ENCODE measurements at places on chromosomes 13 and 19.

DNA sequence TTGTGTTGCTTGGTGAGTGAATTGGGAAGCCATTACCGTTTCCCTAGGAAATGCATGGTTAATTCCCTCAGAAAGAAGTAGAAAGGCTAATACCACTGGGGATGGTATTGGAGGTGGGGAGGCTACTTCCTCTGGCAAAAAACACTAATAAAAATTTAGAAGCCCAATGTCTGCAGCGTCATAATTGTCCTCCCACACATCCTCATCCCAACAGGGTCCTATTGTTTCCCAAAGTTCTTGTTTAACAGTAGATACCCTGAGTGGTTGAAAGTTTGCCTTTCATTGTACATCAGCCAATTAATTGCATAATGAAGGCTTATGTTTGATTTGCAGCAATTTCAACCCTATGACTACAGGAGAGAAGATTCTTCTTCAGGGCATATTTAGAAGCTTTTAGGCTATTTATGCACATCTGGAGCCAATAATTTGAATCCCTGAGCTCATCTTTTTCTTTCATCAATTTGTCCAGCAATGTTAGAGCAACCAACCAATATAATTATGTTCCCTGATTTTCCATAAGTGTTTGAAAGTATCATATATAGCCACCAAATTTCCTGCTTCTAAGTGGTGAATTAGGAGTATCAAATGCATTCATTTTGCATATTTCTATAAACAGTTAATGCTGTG lies 491.0 kb downstream of the SLITRK5 start:
- DNase-seq, result no peak

- no peak for DNase-seq
These were observed 97.6 kb upstream of the DACH1 start for GRCh38 chr13:71964491-71965100.

DNA sequence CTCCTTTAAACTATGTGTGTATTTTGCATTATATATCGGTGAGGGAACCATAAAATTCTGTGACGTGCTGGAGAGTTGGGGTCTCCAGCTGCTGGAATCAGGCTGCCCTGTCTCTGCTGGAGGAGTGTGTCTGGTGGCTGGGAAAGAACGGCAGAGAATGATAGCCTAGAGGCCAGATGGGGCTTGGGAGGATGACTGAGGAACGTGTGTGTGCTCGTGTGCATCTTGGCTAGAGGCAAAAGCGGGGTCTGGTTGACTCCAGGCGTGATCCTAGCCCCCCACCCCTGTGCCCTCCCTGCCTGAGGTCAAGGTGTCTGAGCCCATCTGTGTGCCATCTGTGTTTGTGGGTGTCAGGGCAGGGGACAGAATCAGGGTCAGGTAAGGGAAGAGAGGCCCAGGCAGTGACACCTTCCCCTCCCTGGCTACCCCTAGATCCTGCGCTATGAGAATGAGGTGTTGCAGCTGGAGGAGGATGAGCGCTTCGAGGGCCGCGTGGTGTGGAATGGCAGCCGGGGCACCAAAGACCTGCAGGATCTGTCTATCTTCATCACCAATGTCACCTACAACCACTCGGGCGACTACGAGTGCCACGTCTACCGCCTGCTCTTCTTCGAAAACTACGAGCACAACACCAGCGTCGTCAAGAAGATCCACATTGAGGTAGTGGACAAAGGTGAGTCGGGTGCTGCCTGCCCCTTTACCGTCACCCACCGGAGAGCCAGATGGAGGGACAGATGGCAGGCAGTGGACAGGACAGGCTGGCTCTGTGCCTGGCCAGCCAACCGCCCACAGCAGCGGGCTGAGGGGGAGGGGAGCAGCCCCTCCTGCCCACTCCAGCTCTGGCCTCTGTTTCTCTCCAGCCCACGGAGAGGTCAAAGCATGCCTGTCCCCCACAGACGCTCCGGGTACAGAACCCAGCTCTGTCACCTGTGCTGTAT lies 3.1 kb downstream of the SCN1B start:
- DNase-seq, result no peak

DNA sequence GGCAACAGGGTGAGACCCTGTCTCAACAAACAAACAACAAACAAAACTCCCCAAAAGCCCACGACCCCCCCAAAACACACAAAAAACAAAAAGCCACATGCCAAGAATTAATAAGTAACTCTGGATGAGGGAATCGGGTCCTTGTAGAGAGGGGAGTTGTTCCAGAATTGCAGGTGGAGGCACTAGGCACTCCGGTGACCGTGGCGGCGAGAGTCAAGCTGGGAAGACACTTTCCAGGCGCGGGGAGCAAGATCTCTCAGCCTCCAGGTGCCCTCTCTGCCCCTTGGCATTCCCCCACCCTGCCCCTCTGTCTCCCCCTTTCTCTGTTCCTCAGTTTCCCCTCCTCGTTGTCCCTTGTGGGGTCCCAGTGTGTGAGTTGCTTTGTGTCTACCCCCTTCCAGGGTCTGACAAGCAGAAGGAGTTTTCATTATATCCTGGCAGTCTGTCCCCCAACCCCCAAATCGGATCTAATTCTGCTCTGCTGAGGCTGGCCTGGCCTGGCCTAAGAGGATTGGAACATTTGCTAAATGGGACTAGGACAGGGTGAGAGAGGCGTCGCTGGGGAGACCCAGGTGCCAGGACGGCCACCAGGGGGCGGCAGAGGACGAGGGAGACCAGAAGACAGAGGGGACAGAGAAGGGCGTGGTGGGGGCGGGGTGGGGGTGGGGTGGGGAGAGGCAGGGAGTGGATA lies 8.3 kb upstream of the CRX start:
- peak; percentile 52 for DNase-seq

- no peak for DNase-seq
These were observed 374.4 kb downstream of the DLEU7 start for GRCh38 chr13:50468849-50469669.

GRCh38 chr13:30576528-30576927 lies 41.2 kb upstream of the USPL1 start:
- peak; percentile 43 for DNase-seq

- no peak for DNase-seq
These were observed 5.4 kb downstream of the ZC3H4 start for GRCh38 chr19:47107953-47108746.

DNA sequence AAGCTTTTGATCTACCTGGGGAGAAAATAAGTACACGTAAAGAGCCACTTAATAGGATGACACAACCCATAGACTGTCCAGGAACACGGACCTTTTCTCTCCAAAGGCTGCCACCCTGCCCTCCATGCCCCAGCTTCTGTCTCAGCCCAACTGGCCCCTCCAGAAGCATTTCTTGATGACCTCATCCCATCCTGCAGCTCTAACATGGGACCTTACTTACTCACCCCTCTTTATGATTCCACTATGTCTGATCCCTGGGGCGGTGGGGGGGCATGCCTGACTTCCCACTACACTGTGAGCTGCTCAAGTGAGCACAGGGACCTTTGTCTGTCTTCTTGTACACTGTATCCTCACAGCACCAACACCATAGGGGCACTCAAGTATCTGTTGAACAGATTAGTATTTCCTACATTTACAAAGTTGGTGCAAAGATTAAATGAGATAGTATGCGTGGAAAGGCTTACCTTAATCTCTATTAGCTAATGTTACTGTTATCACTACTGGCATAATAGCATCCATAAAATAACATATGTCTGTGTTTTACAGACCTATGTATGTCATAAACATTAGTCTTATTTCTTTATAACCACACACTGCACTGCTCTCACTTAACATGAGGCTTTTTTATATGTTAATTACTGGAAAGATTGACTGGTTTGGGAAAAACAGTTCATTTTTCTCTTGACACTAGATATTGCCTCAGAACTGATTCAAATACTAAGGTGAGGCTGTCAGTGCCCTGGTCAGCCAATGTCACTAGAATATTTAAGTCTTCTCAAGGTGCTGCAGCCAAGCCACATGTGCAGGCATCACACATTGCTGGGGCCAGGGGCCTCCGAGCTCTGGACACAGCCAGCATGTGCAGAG lies 100.9 kb downstream of the FOXO1 start:
- DNase-seq, result no peak

DNA sequence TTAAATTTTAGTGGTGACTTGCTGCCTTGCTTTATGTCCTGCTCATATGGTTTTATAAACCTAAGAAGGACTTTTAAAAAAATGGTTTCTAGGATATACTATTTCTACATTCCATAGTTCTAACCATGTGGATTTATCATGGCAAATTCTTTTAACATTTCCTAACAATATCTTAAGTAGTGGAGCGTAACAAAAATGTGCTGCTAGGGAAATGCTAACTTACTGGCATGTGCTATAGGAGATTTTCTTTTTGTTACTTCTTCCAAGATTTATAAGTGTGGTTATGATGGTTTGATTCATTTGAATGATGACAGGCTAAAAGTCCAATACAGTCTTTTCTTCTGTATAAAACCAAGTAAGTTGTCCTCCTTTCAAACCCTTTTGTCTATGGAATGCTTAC lies 713.7 kb downstream of the SLITRK1 start:
- DNase-seq, result no peak

- no peak for DNase-seq
These were observed 42.6 kb downstream of the CRTC1 start for GRCh38 chr19:18725841-18726770.

DNA sequence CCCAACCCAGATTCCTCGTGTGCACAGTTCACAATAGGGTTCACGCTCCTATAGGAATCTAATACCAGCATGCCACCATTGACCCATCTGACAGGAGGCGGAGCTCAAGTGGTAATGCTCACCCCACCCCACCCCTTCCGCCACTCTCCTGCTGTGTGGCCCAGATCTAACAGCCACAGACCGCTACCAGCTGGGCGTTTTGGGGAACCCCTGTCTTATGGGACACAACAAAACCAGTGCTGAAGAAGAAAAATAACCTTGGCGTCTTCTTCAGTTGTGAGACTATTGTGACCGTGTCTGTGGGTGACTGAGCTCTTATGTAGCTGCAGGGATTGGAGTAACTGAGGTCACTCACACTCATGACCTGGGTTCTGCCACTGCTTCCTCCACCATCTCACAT lies 5.2 kb upstream of the OR10H1 start:
- no peak for DNase-seq

DNA sequence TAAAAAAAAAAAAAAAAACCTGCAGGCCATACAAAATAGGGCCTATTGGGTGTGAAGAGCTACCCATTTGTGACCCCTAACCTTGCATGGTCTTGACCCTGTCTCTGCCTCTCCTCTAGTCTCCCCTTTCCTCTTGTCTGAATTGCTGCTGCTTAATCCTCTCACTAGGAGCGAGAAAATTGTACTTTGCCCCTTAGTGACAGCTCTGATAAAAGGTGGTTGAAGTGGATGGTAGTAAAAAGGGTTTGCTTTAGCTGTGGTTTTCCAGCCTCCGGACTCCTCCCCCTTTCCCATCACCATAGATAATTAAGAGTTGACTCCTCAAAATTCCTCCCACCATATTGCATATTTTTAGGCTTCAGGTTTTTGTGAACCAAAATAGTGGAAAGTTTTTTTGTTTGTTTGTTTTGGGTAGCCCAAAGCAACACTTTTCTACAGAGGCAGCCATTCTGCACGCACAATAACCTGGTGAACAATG lies 23.5 kb downstream of the ACTN4 start:
- no peak for DNase-seq

DNA sequence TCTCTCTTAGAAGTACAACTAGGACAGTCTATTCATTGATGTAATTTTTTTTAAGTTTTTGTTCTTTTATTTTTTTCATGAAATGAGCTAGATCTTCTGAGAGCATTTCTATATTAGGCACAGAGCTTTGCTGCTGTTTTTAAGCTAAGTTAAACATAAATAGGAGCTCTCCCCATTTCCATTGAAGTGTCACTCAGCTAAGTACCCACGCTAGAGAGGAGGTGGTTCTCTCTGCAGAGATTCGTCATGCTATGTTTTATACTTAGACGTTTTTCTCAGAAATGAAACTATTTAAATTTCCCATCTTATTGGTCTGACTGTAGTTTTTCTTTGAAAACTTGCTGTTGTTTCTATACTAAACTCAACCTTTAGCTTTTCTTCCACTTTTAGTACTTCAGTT lies 271.5 kb downstream of the PCDH9 start:
- no peak for DNase-seq

DNA sequence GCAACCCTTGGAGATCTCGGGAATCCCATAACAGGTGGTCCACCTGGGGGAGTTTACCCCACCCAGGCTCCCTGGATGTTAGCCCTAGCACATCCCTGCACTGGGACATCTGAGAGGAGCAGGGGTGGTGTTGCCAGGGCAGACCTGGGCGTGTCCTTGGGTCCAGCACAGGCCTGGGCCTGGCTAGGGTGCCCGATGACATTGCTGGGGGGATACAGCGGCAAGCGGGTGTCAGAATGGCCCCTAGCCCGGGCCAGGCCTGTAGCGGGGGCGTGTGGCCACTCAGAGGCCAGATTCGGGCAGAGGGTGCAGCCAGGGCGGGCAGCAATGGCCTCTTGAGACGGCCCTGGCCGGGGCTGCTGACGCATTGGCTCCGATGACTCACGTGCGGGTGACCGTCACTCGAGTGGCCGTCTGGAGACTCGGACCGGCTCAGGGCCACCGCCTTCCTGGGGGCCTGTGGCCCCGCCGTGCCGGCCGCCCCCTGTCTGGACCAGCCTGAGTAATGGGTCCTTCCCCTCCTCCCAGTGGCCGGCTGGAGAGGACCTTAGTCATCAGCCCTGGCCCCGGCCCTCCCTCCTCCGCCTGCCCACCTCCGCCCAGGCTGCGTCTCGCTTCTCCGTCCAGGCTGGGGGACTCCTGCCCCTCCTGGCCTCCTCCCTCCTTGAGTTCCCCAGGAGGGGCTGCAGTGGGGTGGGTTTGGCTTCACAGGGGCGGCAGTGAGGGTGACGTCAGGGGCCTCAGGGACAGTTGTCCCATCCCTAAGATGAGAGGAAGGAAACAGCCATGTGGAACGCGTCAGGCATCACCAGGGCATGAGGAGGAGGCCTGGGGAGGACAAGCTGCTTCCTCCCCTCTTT lies 23.2 kb upstream of the CRTC1 start:
- DNase-seq, result no peak

- DNase-seq, result no peak
These were observed 62.5 kb upstream of the F7 start for GRCh38 chr13:113043001-113043630.

- no peak for DNase-seq
These were observed 73.4 kb downstream of the MBNL2 start for GRCh38 chr13:97295283-97296182.

DNA sequence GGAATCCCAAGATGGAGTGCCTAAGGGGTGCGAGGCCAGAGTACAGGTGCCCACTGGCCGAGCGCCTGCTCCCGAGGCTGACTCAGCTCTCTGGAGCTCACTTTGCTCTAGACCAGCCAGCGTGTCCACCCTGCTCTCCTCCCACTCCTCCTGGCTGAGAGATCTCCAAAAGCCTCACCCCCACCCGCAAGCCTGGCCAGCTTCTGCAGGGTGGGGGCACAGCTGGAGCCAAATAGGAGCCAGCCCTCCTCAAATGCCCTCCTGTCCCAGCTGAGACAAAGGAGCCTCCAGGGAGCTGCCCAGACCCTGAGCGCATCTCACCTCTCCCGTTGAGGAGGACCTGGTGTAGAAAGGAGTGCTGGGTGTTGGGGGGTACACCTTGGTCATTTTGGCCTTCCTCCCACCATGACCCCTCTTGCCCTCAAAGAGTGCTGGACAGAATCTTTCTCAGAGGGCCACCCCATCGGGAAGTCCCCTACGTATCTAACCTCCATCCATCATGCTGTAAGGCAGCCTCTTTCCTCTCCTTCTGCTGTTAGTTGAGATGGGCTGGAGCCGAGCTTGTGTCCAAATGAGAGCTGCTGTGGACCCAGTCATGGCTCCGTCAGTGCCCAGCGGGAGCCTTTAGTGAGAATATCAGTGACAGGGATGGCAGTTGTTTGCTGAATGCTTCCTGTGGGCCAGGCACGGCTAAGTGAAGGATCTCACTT lies 123.9 kb upstream of the VSTM2B start:
- DNase-seq, result no peak

GRCh38 chr13:90355162-90355751 lies 992.2 kb upstream of the MIR17HG start:
- no peak for DNase-seq

- DNase-seq, result no peak
These were observed 161.4 kb downstream of the TM9SF2 start for GRCh38 chr13:99662678-99663077.

Measured in T-helper 2 cell treated with Interferon-gamma antibody and Interleukin-4, amounts not matched to agents 5 μg/mL and 100 μg/mL, for 36 hours (primary cell).